ENCODE measurements at places on chromosomes 6 and 20. TPM values are rescaled to one million over a fixed set of nuclear protein-coding genes. Genes with fewer than 3 reads are reported as not detected.
A peak's percentile ranks its signal among the peaks of the same experiment; 100 is the strongest.

DNA sequence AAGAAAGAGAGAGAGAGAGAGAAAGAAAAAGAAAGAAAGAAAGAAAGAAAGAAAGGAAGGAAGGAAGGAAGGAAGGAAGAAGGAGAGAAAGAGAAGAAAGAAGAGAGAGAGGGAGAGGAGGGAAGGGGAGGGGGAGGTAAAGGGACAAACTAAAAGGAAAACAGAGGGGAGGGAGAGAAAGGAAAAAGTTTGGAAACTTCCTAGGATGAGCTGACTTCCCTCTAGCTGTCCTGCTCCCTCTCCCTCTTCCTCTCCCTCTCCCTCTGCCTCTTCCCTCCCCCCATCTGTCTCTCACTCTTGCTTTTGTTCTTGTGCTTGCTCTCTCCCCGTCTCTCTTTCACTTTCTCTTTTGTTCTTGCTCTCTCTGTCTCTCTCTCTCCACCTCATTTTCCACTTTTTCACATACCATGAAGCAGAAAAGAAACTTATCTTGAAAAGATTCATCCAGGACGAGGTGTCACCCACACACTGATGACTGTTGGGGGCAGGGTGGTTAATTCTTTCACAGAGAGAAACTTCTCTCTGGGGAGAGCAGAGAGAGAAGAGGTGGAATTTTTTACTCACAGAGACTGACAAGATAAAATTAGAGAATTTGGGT, 56.4 kb upstream of the DUSP22 start:
- H3K4me3 ChIP-seq, result peak overlapping the region; percentile 15
- DNase-seq, result no peak
- H3K27me3 ChIP-seq, result no peaks in the 10 kb centered on the region
- H3K36me3 ChIP-seq, result no peaks in the 10 kb centered on the region
- H3K4me1 ChIP-seq, result peaks cover 6% of the 10 kb centered on the region

GRCh38 chr20:54108326-54108642, 37.9 kb upstream of the BCAS1 start:
- H3K27me3 ChIP-seq, result no peaks in the 10 kb centered on the region
- DNase-seq, result no peak
- H3K4me1 ChIP-seq, result peaks cover 31% of the 10 kb centered on the region
- H3K4me3 ChIP-seq, result no peak overlapping the region
- no peaks in the 10 kb centered on the region for H3K36me3 ChIP-seq

DNA sequence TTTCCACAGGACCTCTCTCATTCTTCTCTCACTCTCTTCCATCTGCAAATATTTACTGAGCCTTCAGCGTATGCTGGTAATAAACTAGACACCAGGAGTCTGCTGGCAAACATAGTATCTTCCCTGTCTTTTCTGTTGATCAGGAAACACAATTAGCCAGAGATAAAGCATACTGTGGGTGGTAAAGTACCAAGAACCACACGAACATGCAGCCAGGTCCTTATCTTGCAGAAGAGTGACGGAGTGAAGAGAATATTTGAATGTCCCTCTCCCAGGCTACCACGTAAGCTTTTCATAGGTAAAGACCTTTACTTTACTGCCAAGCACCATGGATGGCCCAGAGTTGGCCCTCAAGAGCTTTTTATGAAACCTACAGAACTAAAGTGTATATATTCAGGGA, 13.3 kb downstream of the FHL5 start:
- H3K27me3 ChIP-seq, result no peaks in the 10 kb centered on the region
- H3K27ac ChIP-seq, result no peak overlapping the region
- no peak overlapping the region for H3K4me3 ChIP-seq
- H3K4me1 ChIP-seq, result no peaks in the 10 kb centered on the region

DNA sequence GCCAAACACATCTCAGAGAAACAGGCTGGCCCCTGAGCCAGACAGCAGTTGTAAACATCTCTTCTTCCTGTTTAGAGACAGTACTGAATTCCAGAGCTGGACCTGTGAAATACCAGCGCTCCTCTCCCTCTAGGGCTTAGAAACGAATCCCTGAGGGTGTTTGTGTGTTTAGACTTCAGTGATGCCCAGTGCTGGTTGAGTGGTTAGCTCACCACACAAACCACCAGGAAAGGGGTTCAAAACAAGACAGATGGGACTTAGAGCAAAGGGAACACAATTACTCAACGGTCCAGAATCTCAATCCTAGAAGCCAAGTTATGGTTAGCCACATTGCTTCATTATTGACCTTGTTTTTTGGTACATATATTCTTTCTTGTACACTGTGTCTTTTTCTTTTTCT, 108.7 kb upstream of the TMEM170B start:
- H3K4me3 ChIP-seq, result no peak overlapping the region
- no peaks in the 10 kb centered on the region for H3K36me3 ChIP-seq
- H3K4me1 ChIP-seq, result peaks cover 20% of the 10 kb centered on the region
- H3K27ac ChIP-seq, result peak overlapping the region; percentile 12
- no peak for DNase-seq

DNA sequence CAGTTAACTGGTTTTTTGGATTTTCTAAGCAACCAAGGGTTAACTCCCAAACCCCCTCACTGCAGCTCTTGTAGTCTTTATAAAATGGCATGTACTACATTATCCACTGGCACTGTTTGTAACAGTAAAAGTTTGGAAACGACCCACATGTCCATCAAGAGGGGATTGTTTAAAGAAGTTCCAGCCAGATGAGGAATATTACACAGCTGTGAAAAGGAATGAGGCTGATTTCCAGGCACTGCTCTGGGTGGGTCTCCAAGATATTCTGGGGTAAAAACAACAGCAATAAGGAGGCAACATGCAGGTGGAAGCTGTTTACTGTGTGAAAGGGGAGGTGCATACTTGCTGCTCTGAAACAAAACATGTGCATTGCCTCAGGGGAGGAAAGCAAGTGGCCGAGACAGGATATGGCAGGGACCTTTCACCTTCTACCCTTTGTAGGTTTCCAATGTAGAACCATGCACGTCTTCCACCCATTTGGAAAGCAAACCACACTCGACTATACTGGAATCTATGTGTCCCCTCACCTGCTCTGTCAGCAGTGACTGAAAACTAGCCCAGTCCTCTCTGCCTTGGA, 51.9 kb downstream of the GRM4 start:
- peaks cover 63% of the 10 kb centered on the region for H3K27me3 ChIP-seq
- peaks cover 6% of the 10 kb centered on the region for H3K4me1 ChIP-seq
- no peak for DNase-seq
- no peak overlapping the region for H3K27ac ChIP-seq
- H3K4me3 ChIP-seq, result no peak overlapping the region

DNA sequence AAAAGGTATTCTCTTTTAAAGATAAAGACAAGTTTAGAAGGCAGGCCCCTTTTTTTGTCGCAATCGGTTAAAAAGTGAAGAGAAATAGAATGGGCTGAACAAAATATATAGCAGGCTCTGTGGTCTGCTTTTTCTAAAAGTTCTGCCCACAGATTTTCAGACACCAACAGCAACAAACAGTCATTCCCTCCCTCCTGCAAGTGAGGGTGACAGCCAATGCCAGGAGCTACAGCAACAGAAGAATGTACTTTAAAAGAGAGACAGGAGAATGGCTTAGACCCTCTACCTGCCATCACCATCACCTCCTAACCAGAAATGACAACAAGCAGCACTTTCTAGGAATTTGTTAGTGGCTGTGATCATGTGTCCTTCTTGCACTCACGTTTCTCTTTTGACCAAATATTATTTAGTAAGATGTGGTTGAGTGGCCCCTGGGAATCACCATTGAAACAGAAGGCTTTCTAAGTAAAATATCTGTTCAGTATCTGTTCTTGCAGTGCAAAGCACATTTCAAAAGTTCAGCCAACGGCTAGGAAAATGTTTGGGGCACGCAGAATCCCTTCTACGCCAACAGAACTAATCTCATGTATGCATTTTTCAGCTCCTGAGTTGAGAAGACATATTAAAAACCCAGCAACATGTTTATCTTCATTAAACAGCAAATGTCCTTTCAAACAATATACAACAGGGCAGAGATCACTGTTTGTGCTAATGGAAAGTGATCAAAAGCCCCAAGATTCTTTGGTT, 248.5 kb downstream of the ATXN1 start:
- peaks cover 3% of the 10 kb centered on the region for H3K36me3 ChIP-seq
- no peak overlapping the region for H3K27ac ChIP-seq
- H3K27me3 ChIP-seq, result no peaks in the 10 kb centered on the region
- H3K4me1 ChIP-seq, result peaks cover 27% of the 10 kb centered on the region
- no peak for DNase-seq

- DNase-seq, result no peak
- peaks cover 42% of the 10 kb centered on the region for H3K27me3 ChIP-seq
- H3K27ac ChIP-seq, result no peak overlapping the region
Measured at GRCh38 chr6:170294298-170294730, 3.4 kb upstream of the DLL1 start.

GRCh38 chr6:120354452-120355098, 979.7 kb downstream of the TBC1D32 start:
- no peak overlapping the region for H3K27ac ChIP-seq
- no peaks in the 10 kb centered on the region for H3K4me1 ChIP-seq
- H3K27me3 ChIP-seq, result no peaks in the 10 kb centered on the region

- no peak for DNase-seq
- H3K27ac ChIP-seq, result no peak overlapping the region
- no peaks in the 10 kb centered on the region for H3K27me3 ChIP-seq
- H3K4me3 ChIP-seq, result no peak overlapping the region
- H3K4me1 ChIP-seq, result no peaks in the 10 kb centered on the region
Measured at GRCh38 chr6:94036024-94036423, 616.7 kb upstream of the EPHA7 start.

DNA sequence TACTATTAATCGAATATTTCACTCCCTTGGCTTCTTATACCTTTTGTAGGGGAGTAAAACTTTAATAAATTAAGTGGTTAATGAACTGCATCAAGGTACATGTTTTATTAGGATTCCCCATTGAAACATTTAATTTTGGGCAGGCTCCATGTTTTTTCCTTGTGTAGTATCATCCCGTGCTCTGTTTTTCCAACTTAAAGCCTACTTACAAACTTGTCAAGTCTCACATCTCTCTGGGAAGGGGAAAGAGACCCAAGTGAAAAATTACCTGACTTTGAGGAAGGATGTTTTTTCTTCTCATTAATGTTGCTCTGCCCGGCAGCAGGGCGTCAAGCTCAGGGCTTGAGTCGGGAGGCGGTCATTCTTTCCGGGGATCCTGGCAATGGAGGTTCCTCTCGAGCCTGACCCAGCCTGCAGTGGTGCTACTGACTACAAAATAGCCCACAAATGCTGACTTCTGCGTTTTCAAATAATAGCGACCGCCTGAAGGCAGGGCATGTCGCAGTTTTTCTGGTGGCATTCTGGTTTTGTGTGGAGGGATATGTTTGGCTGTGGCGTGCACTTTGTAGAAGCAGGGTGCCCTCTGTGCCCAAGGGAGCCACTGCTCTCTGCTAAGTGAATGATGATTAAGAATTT, 2.4 kb downstream of the DSP start:
- H3K27me3 ChIP-seq, result peaks cover 44% of the 10 kb centered on the region
- DNase-seq, result no peak
- no peaks in the 10 kb centered on the region for H3K36me3 ChIP-seq
- H3K4me3 ChIP-seq, result peak overlapping the region; percentile 70

GRCh38 chr6:163941624-163941976, 527.1 kb downstream of the QKI start:
- no peaks in the 10 kb centered on the region for H3K36me3 ChIP-seq
- H3K4me3 ChIP-seq, result no peak overlapping the region
- no peak for DNase-seq
- peaks cover 54% of the 10 kb centered on the region for H3K4me1 ChIP-seq
- no peaks in the 10 kb centered on the region for H3K27me3 ChIP-seq

GRCh38 chr6:121105461-121105860, 228.8 kb downstream of the TBC1D32 start:
- DNase-seq, result no peak
- no peak overlapping the region for H3K27ac ChIP-seq

GRCh38 chr6:129696843-129697242, 13.1 kb downstream of the ARHGAP18 start:
- H3K4me3 ChIP-seq, result no peak overlapping the region
- H3K36me3 ChIP-seq, result no peaks in the 10 kb centered on the region
- peaks cover 26% of the 10 kb centered on the region for H3K4me1 ChIP-seq

DNA sequence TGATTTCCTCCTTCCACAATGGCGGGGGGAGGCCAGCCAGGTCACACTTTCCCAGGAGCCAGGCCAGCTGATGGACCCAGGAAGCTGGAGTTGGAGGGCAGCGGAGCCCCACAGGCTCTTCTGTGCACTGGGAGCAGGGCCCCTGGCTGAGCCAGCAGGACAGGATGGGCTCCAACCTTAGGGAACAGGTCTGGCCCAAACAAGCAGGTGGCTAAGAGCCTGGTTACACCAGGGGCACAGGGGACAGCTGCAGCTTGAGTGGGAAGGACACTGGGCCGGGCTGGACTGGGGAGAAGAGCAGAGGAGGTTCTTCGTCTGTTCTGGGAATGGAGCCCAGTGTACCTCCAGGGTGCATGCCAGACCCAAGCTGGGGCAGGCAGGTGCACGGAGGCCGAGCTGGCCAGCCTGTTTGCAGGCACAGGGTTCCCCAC, 102.3 kb downstream of the DLL1 start:
- DNase-seq, result no peak
- peaks cover 15% of the 10 kb centered on the region for H3K27me3 ChIP-seq
- no peak overlapping the region for H3K27ac ChIP-seq
- H3K4me1 ChIP-seq, result peaks cover 12% of the 10 kb centered on the region
- H3K4me3 ChIP-seq, result no peak overlapping the region

GRCh38 chr6:11806561-11807317, 28.1 kb upstream of the ADTRP start:
- DNase-seq, result no peak
- H3K27ac ChIP-seq, result peak overlapping the region; percentile 71
- H3K36me3 ChIP-seq, result no peaks in the 10 kb centered on the region
- peaks cover 58% of the 10 kb centered on the region for H3K4me1 ChIP-seq
- H3K4me3 ChIP-seq, result peak overlapping the region; percentile 11

GRCh38 chr6:111411978-111412566, 70.9 kb downstream of the REV3L start:
- DNase-seq, result no peak
- no peak overlapping the region for H3K27ac ChIP-seq
- H3K4me3 ChIP-seq, result no peak overlapping the region
- H3K4me1 ChIP-seq, result peaks cover 6% of the 10 kb centered on the region
- H3K36me3 ChIP-seq, result peaks cover 29% of the 10 kb centered on the region

- H3K27ac ChIP-seq, result no peak overlapping the region
- H3K4me3 ChIP-seq, result no peak overlapping the region
- peaks cover 14% of the 10 kb centered on the region for H3K27me3 ChIP-seq
- H3K36me3 ChIP-seq, result no peaks in the 10 kb centered on the region
- H3K4me1 ChIP-seq, result no peaks in the 10 kb centered on the region
Measured at GRCh38 chr6:134117409-134117808, 65.0 kb upstream of the SLC2A12 start.

- no peak for DNase-seq
- no peaks in the 10 kb centered on the region for H3K36me3 ChIP-seq
- peaks cover 7% of the 10 kb centered on the region for H3K4me1 ChIP-seq
- no peaks in the 10 kb centered on the region for H3K27me3 ChIP-seq
Measured at GRCh38 chr6:74574794-74575193, 631.1 kb downstream of the COL12A1 start.

GRCh38 chr6:129130959-129131681, 248.2 kb downstream of the LAMA2 start:
- no peaks in the 10 kb centered on the region for H3K27me3 ChIP-seq
- H3K27ac ChIP-seq, result peak overlapping the region; percentile 82

- DNase-seq, result no peak
- H3K36me3 ChIP-seq, result peaks cover 32% of the 10 kb centered on the region
- H3K4me1 ChIP-seq, result peaks cover 22% of the 10 kb centered on the region
- H3K27ac ChIP-seq, result no peak overlapping the region
- H3K4me3 ChIP-seq, result no peak overlapping the region
Measured at GRCh38 chr20:45366192-45366591, 3.2 kb downstream of the SYS1 start.

Gene SLC17A4
- total RNA-seq, result not detected

Gene GRM4
- not detected for total RNA-seq

Gene PROCR
- total RNA-seq, result 21.8 TPM

Gene TBXT
- not detected for total RNA-seq

Gene TUBB1
- not detected for total RNA-seq

Gene MED20
- total RNA-seq, result 18.7 TPM

Gene GSTA1
- not detected for total RNA-seq

Measured in suprapubic skin (tissue), 4 donors.